Gastroesophageal sphincter (tissue), 4 donors: ENCODE measurements at places on chromosomes 16 and 17. TPM values are rescaled to one million over a fixed set of nuclear protein-coding genes. Genes with fewer than 3 reads are reported as not detected.

Gene NDEL1
- total RNA-seq: 67.3 TPM

Gene MYO15B
- 38.5 TPM for total RNA-seq

GRCh38 chr17:81980122-81980521, 2.7 kb downstream of the ASPSCR1 start:
- ATAC-seq: no peak

GRCh38 chr17:5468075-5468473, 708 bp downstream of the DHX33 start:
- ATAC-seq: no peak

GRCh38 chr17:65966072-65966695, 225.7 kb downstream of the CEP112 start:
- no peak for ATAC-seq

DNA sequence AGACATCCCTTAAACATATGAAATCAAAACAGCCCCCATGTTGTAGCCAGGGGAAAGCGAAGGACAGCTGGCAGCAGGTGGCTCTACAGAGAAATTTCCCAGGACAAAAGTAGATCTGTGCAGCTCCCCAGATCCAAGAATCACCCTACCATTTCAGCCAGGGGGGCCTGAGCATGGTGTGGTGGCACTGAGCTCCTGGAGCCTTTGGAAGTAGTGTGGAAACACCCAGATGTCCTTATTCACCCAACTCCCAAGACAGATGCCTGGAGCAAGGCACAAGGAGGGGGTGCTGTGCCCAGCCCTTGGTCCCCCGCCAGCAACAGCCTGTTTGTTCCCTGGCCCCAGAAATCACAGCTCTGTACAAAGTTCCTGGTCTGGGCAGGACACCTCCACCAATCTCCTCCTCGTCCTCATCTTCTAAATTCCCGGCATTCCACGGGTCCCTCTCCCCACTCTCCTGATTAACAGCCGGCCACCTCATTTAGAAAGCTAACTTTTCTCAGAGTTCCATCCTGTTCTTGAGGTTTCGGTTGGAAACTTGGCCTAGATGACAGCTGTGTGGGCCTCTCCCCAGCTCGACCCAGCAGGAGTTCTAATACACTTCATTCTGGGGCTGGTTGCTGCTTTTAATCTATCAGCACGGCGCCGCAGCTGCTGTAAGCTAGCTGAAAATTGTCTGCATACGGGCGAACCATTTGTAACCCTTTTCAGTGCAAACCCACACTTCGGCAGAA, 191.1 kb downstream of the C16orf78 start:
- ATAC-seq: no peak

- no peak for ATAC-seq
Measured at GRCh38 chr17:34275881-34276280, 5.9 kb downstream of the CCL7 start.

DNA sequence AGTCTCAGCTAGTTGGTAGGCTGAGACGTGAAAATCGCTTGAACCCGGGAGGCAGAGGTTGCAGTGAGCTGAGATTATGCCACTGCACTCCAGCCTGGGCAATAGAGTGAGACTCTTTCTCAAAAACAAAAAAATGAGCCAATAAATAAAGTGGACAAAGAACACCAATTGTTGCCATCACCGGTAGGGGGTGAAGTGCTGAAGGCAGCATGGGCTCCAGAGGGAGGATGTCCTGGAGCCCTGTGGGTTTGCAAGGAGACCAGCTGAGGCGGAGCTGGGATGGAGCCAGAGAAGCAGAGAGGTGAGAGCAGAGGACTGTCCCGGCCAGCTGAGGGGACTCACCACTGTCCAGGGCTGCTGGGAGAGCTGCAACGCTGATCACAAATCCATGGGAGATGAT, 13.8 kb downstream of the CHST6 start:
- no peak for ATAC-seq

DNA sequence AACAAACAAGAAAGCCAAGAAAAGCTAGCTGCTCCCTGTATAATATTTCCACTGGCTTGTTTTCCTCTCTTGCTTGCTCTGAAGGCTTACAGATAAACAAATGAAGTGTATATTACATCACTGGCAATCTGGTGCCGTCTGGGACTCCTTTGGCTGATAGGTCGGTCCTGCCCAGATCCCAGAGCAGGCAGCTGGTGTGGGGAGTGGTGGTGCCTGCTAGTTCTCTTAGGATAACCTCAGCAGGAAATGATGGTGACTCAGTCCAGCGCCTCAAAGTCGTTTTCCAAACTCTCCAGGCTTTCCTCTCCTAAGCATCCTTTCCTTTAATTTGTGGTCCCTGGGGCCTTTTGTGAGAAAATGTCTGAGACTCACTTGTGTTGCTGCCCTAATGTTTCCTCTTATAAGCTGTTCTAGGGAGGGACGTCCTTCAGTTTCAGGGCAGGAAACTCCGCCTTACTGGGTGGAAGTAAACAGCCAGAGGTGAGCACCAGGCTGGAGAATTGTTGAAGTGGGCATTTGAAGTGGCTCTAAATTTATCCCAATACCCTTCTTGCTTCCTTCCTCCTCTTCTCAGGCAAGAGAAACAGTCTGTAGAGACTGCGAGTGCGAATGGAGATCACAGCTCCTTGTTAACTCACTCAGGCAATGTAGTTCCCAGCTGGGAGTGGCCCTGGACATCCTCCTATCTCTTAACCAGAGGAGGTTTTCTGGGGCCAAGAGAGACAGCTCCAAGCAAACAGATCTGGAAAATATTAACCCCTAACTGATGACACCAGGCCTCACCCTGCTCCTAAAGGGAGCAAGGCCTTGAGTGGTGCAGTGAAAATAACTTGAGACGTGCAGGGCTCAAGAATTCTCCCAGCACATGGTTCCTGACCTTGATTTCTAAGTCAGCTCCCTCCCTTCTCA, 34.9 kb downstream of the CD300LF start:
- ATAC-seq: peak; percentile 87

DNA sequence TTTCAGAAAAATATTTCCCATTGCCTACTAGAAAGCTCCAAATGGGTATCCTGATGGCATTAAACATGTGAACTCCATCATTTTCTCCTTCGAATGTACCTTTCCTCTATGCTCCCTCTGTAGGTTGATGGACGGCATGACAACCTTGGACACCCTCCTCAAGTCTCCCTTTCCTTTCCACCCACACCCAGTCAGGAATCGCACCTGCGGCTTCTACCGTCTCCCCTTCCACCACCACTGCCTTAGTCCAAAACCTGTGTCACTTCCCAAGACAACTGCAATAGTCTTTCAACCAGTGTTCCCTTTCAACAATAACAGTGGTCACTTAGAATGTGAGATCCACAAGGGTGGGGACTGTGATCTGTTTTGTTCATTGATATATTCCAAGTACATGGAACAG, 233.1 kb upstream of the AXIN2 start:
- ATAC-seq: no peak
